Skeletal muscle tissue (tissue), 5 donors: ENCODE measurements at places on chromosomes 6 and 20. TPM values are rescaled to one million over a fixed set of nuclear protein-coding genes. Genes with fewer than 3 reads are reported as not detected.

DUSP15 gene
- total RNA-seq = 2.1 TPM

DLL1 gene
- 13.6 TPM for total RNA-seq

PRICKLE4 gene
- 2.6 TPM for total RNA-seq

ZNF831 gene
- total RNA-seq = under 0.01 TPM
